Fibroblast of villous mesenchyme (primary cell): ENCODE measurements at places on chromosomes 13 and 19. TPM values are rescaled to one million over a fixed set of nuclear protein-coding genes. Genes with fewer than 3 reads are reported as not detected.

ZNF146 gene
- total RNA-seq, result 59.6 and 85.1 TPM in 2 replicates

SLC25A15 gene
- 19.4 and 20.0 TPM in 2 replicates for total RNA-seq

CNFN gene
- total RNA-seq, result 0.32 TPM in 1 of 2 replicates, not detected in the other

PPM1N gene
- total RNA-seq, result 1.3 and 2.3 TPM in 2 replicates

FFAR2 gene
- not detected in 2 replicates for total RNA-seq

SYCN gene
- total RNA-seq, result not detected in 2 replicates

ZNF627 gene
- total RNA-seq, result 16.8 and 19.0 TPM in 2 replicates

SCGB2B2 gene
- total RNA-seq, result under 0.01 TPM in 2 replicates
